Natural killer cell (primary cell): ENCODE measurements at places on chromosomes 2 and 18. TPM values are rescaled to one million over a fixed set of nuclear protein-coding genes. Genes with fewer than 3 reads are reported as not detected.

DNA sequence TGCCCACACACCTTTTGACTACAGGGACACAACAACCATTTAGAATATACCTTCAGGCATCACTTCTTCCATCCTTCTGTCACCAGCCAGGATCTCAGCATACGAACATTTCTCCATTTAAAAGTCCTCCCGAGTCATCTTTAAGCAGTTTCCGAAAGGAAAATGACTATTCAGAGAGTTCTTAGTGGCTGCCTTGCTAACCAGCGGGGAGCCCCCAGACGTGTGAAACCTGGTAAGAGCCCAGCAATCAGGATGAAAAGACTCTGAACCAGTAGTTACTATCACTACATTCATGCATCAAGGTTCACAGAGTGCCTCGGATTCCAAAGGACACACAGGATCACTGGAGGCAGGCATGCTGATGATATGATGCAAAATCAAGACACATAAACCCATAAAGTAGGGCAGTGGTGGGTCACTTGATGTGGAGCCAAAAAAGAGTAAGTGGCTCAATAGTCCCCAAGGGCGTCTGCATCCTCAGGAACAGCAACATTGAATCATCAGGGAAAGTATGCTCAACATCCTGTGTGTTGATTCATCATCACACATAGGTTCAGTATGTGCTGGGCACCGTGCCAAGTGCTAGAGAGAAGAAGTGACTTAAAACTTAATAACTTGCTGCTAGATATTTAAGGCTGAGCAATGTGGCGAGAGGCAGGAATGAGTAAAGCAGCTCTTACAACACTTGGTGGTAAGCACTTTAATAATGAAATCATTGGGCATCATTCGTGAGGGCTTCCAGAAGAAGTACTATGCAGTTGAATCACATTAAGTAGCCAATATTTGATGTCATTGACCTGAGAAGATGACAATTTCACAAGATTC lies 4.4 kb downstream of the CCL20 start:
- no peaks in the 10 kb centered on the region for H3K36me3 ChIP-seq
- H3K27me3 ChIP-seq, result no peaks in the 10 kb centered on the region
- H3K27ac ChIP-seq, result peak overlapping the region; percentile 46
- DNase-seq, result peak; percentile 73
- H3K4me1 ChIP-seq, result peaks cover 3% of the 10 kb centered on the region
- no peak overlapping the region for H3K4me3 ChIP-seq

GRCh38 chr2:128664499-128664971 lies 345.9 kb upstream of the HS6ST1 start:
- H3K27ac ChIP-seq, result no peak overlapping the region
- no peak for DNase-seq
- H3K4me3 ChIP-seq, result no peak overlapping the region
- no peaks in the 10 kb centered on the region for H3K4me1 ChIP-seq
- no peaks in the 10 kb centered on the region for H3K27me3 ChIP-seq

- no peaks in the 10 kb centered on the region for H3K4me1 ChIP-seq
- H3K36me3 ChIP-seq, result no peaks in the 10 kb centered on the region
- no peaks in the 10 kb centered on the region for H3K27me3 ChIP-seq
- no peak for DNase-seq
Observed at GRCh38 chr2:29981402-29981801, 60.0 kb upstream of the ALK start.

The SERPINB4 gene
- total RNA-seq, result not detected

The STARD6 gene
- total RNA-seq, result not detected

The PPP1R7 gene
- 60.4 TPM for total RNA-seq

The UPP2 gene
- total RNA-seq, result not detected

DNA sequence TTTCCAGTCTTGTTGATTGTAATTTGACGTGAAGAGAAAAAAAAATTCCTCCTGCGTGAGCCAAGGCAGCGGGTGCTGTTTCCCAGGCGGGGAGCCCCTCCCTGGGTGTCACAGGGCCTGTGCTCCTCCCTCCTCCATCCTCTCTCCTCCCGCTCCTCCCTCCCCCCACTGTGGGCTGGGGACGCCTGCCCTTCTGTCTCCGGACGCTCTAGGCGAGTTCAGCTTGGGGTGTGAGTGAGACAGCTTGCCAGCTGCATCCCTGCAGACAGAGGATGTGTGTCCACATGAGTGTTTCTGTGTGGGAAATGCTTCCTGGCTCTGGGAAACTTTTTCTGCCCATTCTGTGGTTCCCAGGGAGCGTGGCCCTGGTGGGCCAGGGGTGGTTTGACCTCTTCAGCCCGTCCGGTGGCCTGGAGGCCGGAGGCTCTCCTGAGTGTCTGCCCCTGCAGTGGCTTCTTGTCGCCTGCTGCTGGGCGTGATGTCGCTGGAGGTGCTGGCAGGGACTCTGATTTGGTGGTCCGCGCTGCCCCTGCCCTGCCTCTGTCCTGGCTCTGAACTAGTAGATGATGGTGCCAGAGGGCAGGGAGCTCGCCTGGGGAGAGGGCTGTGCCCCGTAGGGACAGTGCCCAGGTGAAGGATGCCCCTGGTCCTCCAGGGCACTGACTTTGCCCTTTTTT lies 96.4 kb downstream of the USP40 start:
- H3K27me3 ChIP-seq, result no peaks in the 10 kb centered on the region
- no peak overlapping the region for H3K27ac ChIP-seq
- peaks cover 67% of the 10 kb centered on the region for H3K36me3 ChIP-seq
- DNase-seq, result no peak

- H3K4me3 ChIP-seq, result peak overlapping the region; percentile 73
- no peaks in the 10 kb centered on the region for H3K27me3 ChIP-seq
- H3K4me1 ChIP-seq, result peaks cover 27% of the 10 kb centered on the region
- H3K36me3 ChIP-seq, result no peaks in the 10 kb centered on the region
Observed at GRCh38 chr2:69830045-69830905, 815 bp downstream of the GMCL1 start.

GRCh38 chr2:226795281-226796011 lies 4.2 kb downstream of the IRS1 start:
- H3K27me3 ChIP-seq, result peaks cover 15% of the 10 kb centered on the region
- peaks cover 37% of the 10 kb centered on the region for H3K4me1 ChIP-seq
- H3K27ac ChIP-seq, result no peak overlapping the region

GRCh38 chr18:3683483-3683882 lies 233.5 kb downstream of the TGIF1 start:
- DNase-seq, result no peak
- no peaks in the 10 kb centered on the region for H3K4me1 ChIP-seq
- no peaks in the 10 kb centered on the region for H3K27me3 ChIP-seq
- H3K4me3 ChIP-seq, result no peak overlapping the region

The G6PC2 gene
- not detected for total RNA-seq
